ENCODE measurements at places on chromosomes 12 and 14.

DNA sequence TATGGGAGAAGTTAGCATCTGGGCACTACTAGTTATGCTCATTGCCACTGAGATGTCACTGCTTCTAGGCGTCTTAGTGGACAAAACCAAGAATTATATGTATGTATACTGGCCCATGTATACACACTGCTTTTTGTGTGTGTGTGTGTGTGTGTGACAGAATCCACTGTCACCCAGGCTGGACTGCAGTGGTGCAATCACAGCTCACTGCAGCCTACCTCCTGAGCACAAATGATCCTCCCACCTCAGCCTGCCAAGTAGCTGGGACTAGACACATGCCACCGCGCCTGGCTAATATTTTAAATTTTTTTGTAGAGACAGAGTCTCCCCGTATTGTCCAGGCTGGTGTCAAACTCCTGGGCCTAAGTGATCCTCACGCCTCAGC is 25.2 kb downstream of the LIMA1 start:
- DNase-seq = no peak

- DNase-seq = no peak
Measured at GRCh38 chr12:93019975-93020630, 91.0 kb upstream of the EEA1 start.

GRCh38 chr12:85617307-85618091 is 218.7 kb downstream of the RASSF9 start:
- no peak for DNase-seq

GRCh38 chr12:91958816-91959215 is 186.8 kb downstream of the BTG1 start:
- no peak for DNase-seq

DNA sequence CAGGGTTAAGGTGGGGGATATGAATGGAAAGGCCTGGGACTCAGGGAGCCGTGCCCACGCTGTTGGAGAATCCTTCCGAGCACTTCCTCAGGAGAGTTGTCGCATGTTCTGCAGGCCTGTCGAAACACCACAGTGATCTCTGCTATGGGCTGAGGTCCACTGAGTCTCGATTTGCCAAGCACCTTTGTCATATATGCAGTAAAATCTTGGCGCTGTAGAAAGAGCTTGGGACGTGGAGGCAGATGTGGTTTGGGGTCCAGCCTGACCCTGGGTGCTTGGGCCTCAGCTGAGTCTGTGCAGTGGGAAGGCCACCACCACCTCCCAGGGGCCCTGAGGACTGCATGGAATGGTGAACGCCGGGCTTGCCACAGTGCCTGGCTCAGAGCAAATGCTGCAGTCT is 32.9 kb downstream of the C14orf132 start:
- no peak for DNase-seq

DNA sequence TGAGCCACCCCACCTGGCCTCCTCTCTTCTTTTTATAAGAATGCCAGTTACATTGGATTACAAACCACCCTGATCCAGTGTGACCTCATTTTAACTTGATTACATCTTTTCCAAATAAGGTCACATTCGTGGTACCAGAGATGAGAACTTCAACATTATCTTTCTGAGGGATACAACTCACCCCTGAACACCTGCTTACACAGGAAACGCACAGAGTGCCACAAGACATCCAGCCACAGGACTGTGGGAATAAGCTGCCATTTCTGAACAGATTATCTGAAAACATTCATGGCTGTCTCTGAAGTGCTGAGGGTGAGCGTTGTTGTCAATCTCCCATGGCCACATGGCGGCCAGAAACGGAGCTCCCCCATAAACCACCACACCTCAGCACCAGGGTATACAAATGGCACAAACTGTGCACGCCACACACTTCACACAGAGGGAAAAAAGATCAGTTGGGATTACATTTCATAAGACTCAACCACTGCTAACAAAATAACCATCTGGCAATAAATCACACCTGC is 23.7 kb downstream of the FOXN3 start:
- no peak for DNase-seq

DNA sequence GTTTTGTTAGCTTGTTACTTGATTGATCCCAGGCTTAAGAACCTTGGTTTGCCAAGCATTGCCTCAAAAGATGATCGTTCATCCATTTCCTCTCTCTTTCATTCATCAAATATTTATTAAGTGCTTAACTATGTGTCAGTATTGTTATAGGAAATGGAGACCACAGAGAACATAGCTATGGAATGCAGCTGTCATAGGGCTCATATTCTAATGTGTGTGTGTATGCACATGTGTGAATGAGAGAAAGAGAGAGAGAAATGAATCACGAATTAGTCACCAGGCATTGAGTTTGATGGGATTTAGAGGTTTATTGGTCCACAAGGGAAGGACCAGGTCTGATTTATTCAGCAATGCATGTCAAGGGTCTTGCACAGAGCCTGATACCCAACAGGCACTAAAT is 71.0 kb upstream of the FBXO21 start:
- no peak for DNase-seq

DNA sequence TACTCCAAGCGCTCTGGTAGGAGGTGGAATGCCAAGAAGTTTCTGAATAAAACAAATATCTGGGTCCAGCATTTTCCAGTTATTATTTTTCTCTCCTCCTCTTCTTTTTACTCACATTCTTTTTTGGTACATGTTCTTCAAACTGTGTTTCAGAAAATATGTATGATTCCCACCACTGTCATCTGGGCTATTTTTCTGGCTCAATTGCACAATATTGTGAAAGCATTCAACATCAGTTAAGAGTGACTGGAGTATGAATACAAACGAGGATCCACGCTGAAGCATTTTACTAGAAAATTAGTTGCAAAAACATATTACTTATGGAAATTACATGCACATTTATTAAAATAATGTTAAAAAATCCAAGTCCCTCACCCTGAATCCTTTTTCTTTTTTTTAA is 61.5 kb downstream of the KCNMB4 start:
- DNase-seq = no peak

- no peak for DNase-seq
Measured at GRCh38 chr12:1773937-1774655, 46.3 kb upstream of the LRTM2 start.

GRCh38 chr14:83347874-83348273 is 1814.2 kb upstream of the SEL1L start:
- DNase-seq = no peak

DNA sequence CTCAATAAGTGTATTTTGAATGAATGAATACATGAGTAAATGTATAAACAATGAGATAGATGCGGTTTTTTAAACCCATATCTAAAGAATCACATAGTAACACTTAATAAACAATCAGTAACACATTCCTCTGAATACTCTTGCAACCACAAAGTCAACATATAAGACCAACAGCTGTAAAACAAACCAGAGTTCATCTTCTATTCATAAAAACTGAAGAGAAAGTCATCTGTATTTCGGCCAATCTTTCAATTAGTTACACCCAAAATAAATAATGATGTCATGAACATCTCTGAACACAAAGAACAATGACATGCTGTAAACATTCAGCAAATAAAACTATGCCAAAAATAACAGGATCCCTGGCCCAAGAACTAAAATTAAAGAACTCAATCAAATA is 47.2 kb downstream of the ARMH4 start:
- DNase-seq = no peak

DNA sequence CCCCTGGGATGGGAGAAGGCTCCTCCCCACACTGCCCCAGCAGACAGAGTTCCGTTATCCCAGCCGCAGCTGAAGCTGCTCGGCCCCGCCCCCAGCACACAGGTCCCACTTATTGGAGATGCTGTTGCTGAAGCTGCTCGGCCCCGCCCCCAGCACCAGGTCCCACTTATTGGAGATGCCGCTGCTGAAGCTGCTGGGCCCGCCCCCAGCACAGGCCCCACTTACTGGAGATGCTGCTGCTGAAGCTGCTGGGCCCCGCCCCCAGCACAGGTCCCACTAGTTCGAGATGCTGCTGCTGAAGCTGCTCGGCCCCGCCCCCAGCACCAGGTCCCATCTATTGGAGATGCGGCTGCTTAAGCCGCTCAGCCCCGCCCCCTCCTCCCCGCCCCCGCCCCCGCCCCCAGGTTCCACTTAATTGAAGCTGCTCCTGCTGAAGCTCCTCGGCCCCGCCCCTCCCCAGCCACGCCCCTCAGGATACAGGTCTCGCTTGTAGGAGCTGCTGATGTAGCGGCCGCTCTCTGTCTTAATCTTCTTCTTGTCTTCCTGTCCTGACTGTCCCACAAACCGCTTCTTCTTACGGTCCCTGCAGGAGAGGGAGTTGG is 12.0 kb downstream of the CFAP73 start:
- DNase-seq = no peak

GRCh38 chr14:87196436-87196835 is 796.5 kb downstream of the GALC start:
- no peak for DNase-seq

GRCh38 chr12:121748218-121748570 is 35.6 kb downstream of the TMEM120B start:
- no peak for DNase-seq

DNA sequence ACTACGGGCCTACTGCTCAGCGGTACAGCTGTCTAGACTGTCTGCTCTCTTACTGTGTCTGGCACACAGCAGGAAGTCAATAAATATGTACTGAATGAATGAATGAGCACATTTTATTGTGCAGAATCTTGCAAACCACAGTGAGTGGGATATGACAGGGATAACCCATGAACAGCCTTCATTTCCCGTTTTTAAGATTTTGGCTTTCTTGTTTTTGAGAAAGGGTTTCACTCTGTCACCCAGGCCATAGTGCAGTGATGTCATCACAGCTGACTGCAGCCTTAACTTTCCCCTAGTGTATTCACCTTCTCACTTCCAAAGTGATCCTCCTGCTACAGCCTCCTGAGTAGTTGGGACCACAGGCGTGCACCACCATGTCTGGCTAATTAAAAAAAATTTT is 203.1 kb downstream of the AEBP2 start:
- no peak for DNase-seq

DNA sequence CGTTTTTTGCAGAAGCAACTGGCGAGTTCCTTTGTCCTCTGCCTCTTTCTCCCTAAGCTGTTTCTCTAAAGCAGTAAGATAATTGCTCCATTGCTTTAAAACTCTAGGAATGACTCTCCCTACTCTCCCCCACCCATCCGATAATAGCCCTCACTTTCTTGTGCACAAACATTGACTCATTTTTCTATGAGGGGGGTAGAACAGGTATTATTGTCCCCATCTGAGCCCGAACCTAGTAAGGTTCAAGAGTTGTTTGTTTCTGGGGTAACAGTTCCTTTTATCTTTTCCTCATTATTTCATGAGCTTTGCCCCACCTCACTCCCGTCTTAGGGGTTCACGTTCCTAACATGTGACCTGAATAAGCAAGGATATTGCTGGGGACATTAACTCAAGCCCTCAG is 190.6 kb downstream of the EMP1 start:
- DNase-seq = no peak

DNA sequence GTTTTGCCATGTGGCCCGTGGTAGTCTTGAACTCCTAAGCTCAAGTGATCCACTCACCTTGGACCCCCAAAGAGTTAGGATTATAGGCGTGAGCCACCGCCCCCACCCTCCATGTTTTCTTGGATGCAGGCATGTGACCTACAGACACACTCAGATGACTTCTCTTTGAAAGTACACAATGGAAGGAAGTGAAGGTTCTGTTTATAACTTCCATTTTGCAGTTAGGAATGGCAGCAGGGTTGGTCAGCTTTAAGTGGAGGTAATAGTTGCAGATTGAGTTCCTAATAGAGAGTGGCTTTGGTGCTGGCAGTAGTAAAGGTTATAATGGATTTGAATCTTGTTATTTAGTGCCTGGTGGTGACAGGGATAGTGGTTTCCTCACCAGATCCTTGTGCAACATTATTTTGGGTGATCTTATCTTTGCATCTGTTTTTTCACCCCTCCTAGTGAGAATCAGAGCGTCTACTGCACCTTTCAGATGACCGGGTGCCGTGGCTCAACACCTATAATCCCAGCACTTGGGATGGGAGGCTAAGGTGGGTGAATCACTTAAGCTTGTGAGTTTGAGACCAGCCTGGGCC is 15.3 kb downstream of the LARP4 start:
- no peak for DNase-seq

- DNase-seq = no peak
Measured at GRCh38 chr12:11771895-11772502, 122.5 kb downstream of the ETV6 start.
